ELR (cell line): ENCODE measurements at places on chromosomes 11 and 22.

- DNase-seq: peak; percentile 95
These were observed at the start of gene SIK3 for GRCh38 chr11:117098269-117099232. Gene SIK3, minus strand, starts transcription at chr11:117098428. Its CDS starts 13 bp downstream, at chr11:117098415.

DNA sequence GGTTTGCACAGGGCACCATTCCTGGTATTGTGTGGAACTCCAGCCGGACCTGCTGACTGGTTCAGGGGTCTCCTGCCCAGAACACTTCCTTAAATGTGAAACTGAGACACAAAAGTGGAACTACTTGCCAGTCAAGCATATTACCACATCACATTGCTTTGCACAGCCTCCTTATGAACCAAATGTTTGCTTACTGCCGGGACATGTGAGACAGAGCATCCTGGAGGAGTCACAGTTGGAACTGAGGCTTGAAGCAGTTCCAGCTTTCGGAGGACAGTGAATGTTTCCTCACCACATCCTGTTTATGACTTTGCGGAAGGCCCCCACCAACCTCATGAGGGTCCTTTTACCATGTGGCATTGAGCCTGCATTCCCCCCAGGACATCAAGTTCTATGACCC, 105.8 kb upstream of the ARHGAP42 start:
- peak; percentile 7 for DNase-seq

GRCh38 chr22:48205790-48206189, 1443.3 kb downstream of the TBC1D22A start:
- DNase-seq: no peak

DNA sequence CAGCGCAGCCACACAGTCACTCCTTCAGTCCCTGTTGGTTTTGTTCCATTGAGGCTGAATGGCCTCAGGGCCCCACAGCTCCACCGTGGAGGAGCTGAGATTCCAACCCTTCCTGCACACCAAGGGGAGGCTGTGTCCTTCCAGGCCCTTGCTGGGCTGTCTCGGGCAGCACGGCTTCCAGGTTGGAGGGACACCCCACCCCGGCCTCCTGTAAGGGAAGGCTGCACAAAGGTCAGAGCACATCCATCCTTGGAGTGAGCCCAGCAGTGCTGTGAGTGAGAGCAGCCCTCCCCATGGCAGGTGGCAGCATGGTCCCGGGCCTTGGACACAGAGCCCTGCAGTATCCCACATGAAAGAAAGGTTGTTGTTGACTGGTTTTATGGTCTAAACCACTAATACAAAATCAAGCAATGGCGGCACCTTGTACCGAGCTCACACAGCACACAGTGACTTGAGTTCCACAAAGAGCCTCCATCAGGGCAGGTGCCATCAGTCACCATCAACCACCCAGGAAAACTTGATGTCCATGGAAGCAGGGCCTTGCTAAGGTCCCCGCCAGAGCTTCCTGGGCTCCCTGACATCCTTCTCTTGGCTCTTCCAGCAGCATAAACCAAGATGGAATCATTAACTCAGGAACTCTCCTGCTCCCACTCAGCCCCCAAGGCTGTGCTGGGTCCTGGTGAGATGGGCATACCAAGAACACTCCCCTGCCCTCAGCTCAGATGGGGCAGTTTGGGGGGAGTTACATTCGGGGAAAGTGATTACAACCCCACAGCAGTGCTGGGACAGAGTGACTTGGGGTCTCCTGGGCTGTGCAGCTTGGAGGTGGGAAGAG, 1500.4 kb downstream of the TBC1D22A start:
- no peak for DNase-seq
